ENCODE measurements at places on chromosomes 6 and 20. TPM values are rescaled to one million over a fixed set of nuclear protein-coding genes. Genes with fewer than 3 reads are reported as not detected.

DNA sequence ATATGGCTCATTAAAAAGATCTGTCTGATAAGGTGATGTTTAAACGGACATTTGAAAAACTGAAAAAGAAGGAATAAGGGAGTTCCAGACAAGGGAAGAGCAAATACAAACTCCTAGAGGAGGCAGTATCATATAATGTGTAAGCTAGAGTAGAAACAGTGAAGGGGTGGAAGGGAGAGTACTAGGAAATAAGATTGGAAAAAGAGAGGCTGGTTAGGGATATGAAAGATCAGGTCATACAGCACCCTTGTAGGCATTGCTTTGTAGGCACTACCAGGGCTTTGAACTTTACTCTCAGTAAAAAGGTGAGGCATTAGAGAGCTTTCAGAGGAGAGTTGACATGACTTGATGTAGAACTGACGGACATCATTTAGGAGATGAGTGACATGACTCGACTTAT lies 85.7 kb downstream of the MLIP start:
- DNase-seq = no peak

DNA sequence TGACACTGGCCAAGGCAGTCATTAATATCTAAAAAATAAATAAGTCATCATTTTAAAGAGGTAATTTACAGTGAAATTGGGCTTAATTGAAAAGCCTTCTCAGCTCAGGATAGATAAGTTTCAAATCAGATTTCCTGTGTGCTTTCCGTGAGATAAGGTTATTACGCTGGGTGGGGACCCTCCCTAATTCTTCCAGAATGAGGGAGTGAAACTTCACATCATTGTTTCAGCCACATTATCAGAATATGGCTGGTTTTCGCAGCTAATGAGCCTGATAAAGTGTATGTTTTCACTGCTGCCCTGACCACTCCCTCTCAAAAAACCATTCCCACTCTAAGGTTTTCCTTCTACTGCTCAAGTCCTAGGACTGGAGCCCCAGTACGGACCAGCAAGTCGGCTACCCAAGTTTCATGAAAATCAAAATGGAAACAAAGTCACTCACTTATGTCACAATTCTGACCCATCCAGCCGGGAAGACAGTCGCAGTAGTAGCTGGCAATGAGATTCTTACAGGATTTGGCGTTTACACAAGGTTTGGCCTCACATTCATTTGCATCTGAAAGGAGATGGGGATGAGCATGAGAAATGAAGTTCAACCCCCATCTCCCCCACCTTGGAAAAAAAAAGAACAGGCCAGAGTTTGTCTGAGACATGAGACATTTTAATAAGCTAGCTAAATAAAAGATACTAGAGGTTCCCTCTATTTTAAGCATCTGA lies 24.6 kb downstream of the JAG1 start:
- DNase-seq = no peak

DNA sequence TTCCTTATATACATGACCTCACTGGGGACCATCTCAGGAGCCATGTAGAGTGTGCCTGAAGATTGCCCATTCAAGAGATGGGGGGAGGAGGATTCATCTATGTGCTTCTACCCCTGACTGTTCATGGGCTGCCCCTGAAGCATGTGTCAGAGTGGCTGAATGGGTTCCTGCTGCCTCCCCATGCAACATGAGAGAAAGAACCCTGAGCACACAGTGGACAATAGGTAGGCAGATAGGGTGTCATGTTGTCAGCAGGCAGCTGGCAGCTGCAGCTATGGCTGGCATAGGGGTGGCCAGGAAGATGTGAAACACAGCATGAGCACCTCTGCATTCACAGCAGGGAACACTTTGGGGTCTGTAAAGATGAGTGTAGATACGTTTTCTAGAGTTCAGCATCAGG lies 208.4 kb upstream of the CNR1 start:
- no peak for DNase-seq

- no peak for DNase-seq
These were observed 5.9 kb downstream of the RNF146 start for GRCh38 chr6:127272576-127272975.

- no peak for DNase-seq
These were observed 29.9 kb downstream of the MKKS start for GRCh38 chr20:10404023-10404628.

SPAG4 gene
- 3.8 TPM for polyA plus RNA-seq

CRISP2 gene
- not detected for polyA plus RNA-seq

Measured in aorta (tissue), 5 donors.